ENCODE measurements at places on chromosomes 3 and 15. TPM values are rescaled to one million over a fixed set of nuclear protein-coding genes. Genes with fewer than 3 reads are reported as not detected.
A peak's percentile ranks its signal among the peaks of the same experiment; 100 is the strongest.

GRCh38 chr3:73378207-73378606, 246.5 kb downstream of the PDZRN3 start:
- no peak overlapping the region for H3K4me3 ChIP-seq
- DNase-seq = no peak
- H3K27ac ChIP-seq = no peak overlapping the region
- no peaks in the 10 kb centered on the region for H3K36me3 ChIP-seq

- H3K36me3 ChIP-seq = no peaks in the 10 kb centered on the region
- no peak overlapping the region for H3K4me3 ChIP-seq
- DNase-seq = no peak
- no peaks in the 10 kb centered on the region for H3K27me3 ChIP-seq
Observed at GRCh38 chr3:183460081-183461055, 31.9 kb upstream of the MCF2L2 start.

DNA sequence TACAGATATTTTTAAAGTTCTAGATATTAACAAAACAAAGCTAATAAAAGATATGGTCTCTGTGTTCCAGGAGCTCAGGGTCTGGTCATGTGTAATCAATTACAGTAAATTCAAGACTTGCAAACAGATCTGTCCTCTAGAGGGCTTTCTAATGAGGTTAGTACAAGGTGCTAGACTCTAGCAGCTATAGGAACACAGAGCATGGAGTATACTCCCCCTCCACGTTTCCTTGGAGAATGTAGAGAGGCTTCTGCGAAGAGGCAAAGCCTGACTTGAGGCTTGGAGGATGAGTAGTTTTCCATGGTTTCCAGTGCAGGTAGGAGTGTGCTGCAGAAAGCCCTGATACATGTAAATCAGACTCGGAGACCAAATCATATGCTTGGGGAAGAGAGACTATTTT, 32.7 kb upstream of the DLG1 start:
- no peak overlapping the region for H3K27ac ChIP-seq
- H3K27me3 ChIP-seq = no peaks in the 10 kb centered on the region
- no peaks in the 10 kb centered on the region for H3K36me3 ChIP-seq
- DNase-seq = no peak
- H3K4me3 ChIP-seq = no peak overlapping the region

- peak overlapping the region; percentile 56 for H3K27ac ChIP-seq
- H3K36me3 ChIP-seq = no peaks in the 10 kb centered on the region
- no peaks in the 10 kb centered on the region for H3K4me1 ChIP-seq
Observed at GRCh38 chr3:16089521-16089920, 85.0 kb upstream of the GALNT15 start.

DNA sequence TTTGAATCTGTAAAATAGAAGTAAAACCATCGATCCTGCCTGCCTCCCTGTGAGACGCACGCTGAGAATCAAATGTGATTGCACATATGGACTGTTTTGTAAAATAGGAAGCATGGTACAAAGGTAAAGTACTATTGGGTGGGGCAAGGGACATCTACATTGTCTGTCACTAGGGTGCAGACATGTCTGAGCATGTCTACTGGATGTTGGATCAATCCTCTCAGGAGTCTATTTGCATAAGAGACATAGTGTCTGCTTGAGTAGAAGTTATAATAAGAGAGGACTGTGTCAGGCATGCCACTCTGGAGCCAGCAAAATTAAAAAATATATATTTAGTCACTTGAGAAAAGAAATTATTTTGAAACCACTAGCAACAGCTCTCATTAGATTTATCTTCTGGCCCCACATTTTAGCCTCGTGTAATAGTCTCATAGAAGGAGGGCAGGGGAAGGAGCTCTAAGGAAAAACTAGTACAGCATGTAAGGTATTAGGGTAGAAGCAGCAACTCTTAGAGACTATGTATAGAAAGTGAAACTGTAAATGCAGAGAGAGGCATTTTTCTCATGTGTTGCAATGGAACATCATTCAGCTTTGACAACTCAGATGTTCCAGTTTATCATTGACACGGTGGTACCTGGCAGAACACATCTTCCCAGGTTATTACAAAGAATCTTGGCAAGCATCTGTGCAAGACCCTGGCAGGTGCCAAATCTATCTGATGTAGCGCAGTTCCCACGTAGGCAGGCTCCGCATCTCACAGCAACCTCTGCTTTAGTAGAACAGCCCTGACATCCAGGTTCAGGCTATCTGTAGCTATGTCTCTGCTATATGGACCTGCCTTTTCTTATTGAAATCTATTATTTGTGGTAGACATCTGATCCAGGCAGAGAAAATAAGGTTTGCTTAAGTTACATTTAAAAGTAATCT, 85.2 kb upstream of the CHL1 start:
- no peak overlapping the region for H3K27ac ChIP-seq
- DNase-seq = no peak
- no peak overlapping the region for H3K4me3 ChIP-seq
- no peaks in the 10 kb centered on the region for H3K4me1 ChIP-seq

DNA sequence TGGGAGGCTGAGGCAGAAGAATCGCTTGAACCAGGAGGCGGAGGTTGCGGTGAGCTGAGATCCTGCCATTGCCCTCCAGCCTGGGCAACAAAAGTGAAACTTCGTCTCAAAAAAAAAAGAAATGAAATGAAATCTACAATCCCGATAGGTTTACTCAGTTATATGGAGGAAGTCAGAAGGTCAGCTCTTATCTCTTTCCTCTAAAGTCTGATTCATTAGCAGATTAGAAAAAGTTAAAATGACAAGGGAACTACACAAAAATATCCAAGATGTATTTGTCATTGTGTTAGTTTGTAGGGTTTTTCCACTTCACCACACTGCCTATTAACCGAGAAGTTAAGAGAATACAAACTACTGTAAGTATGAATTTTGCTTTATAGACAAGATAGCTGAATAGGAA, 420.6 kb downstream of the SHQ1 start:
- H3K27me3 ChIP-seq = no peaks in the 10 kb centered on the region
- H3K4me3 ChIP-seq = no peak overlapping the region
- no peaks in the 10 kb centered on the region for H3K4me1 ChIP-seq
- no peaks in the 10 kb centered on the region for H3K36me3 ChIP-seq

GRCh38 chr3:12445523-12446240, 38.6 kb upstream of the TSEN2 start:
- no peak overlapping the region for H3K4me3 ChIP-seq
- H3K4me1 ChIP-seq = no peaks in the 10 kb centered on the region
- H3K27ac ChIP-seq = no peak overlapping the region
- no peaks in the 10 kb centered on the region for H3K27me3 ChIP-seq
- no peaks in the 10 kb centered on the region for H3K36me3 ChIP-seq
- DNase-seq = no peak

DNA sequence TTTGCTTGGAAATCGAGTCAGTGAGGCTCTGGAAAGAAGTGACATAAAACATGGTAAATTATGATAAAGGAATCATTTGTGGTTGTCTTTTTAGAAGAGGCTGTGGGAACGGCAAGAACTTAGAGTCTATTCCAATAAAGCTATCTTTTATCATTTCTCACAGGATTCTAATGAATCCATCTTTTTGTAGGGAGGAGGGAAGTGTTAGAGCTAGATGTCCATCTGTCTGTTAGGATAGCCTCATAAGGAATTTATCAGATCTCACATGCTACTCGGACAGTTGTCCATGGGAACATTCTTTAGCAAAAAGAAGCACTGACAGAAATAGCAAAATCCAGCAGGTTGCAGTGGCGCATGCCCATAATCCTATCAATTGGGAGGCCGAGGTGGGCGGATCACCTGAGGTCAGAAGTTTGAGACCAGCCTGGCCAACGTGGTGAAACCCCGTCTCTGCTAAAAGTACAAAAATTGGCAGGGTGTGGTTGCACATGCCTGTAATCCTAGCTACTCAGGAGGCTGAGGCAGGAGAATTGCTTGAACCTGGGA, 37.0 kb downstream of the STARD9 start:
- no peak for DNase-seq
- no peak overlapping the region for H3K4me3 ChIP-seq
- H3K27me3 ChIP-seq = no peaks in the 10 kb centered on the region
- H3K4me1 ChIP-seq = no peaks in the 10 kb centered on the region
- H3K36me3 ChIP-seq = no peaks in the 10 kb centered on the region
- H3K27ac ChIP-seq = no peak overlapping the region

DNA sequence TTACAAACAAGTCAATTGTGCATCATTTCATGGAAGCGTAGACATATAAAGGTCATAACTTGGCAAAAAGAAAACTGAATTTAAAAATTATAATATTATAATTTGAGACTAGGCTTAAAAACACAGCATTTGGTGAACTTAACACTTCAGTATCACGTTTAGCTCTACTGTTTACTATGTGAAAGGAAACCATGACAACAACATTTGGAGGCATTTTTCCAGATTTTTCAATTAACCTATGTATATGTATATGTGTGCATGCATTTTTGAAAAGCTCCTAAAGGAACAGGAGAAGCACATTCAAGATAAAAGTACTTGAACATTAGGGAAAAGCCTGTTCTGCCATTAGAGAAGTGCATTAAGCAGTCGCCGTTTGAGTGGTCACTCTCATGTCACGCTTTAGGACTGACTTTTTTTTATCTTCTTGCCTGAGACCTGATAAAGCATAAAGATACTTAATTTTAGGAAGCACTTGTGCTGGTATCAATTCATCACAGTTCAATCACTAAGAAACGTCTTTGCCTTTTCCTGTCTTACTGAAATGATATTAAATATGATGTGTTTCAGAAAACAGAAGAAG, 156.0 kb downstream of the NAALADL2 start:
- H3K27ac ChIP-seq = no peak overlapping the region
- no peak overlapping the region for H3K4me3 ChIP-seq
- H3K36me3 ChIP-seq = no peaks in the 10 kb centered on the region

DNA sequence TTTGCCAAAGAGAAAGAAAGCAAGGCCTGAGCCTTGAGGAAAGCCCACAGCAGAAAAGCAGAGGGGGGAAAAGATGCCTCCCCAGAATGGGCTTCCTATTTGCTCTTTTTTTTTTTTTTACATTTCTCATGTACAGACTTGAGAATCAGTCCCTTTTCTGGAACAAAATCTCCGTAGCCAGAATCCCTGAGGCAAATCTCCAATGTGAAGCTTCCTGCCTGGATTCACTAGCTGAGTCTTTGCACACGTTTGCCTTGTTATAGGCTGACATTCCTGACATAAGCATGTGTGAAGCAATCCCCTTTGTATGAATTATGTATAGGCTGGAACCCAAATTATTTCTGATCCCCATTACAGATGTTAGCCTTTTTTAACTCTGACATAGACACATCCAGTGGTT, 52.2 kb upstream of the ACTL6A start:
- H3K4me3 ChIP-seq = no peak overlapping the region
- no peaks in the 10 kb centered on the region for H3K36me3 ChIP-seq
- H3K4me1 ChIP-seq = no peaks in the 10 kb centered on the region
- DNase-seq = no peak
- H3K27ac ChIP-seq = no peak overlapping the region

DNA sequence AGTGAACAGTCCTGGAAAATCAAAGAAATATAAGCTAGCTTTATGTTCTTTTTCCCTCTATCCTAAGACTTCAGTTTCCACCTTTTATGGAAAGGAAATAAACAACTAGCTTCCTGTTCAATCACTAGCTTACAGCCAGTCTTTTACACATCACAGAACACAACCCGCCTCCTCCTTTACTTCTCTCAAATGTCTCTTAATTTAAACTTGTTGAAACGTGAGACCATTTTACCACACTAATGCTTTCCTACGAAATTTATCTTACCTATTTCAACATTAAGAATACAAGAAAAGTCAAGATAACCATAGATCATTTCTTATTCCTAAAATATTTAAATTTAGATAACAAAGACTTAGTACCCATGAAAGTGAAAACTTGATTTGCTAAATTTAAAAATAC, 6.2 kb downstream of the PRTG start:
- H3K36me3 ChIP-seq = no peaks in the 10 kb centered on the region

DNA sequence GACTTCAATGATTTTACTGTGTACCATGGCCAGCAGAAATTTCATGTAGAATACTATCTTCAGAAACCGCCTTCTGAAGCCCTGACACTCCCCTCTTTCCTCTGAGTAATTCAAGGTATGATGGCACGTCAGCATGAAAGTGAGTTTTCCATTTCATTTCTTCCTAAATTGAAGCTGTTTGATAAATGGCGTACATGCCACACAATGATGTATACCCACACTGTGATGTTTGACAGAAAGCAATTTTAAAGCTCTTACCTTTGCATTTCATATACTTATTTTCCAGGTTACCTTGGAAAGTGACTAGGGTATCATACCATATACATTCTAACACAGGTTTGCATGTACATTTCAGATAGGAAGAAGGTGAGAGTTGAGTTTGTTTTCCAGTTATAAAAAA, 147.9 kb upstream of the LRRC3B start:
- DNase-seq = no peak
- no peak overlapping the region for H3K4me3 ChIP-seq
- H3K27me3 ChIP-seq = no peaks in the 10 kb centered on the region
- no peaks in the 10 kb centered on the region for H3K36me3 ChIP-seq

DNA sequence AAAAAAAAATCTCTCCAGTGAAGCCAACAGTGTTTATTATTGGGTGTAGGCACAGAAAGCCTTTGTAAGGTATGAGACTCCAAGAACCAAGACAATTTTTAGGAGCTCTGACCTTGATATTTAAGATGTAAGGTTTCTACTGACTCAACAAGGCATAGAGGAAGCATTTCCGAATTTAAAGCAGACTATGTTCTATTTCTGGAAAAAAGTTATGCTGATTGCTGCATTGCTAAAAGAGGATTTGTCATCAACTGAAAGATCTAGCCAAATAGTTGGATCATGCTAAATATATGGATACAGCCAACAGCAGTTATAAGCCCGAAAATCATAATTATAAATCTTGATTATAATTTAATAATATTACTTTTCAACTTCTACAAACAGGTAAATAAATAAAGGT, 53.3 kb upstream of the MELTF start:
- no peaks in the 10 kb centered on the region for H3K36me3 ChIP-seq
- no peaks in the 10 kb centered on the region for H3K4me1 ChIP-seq
- DNase-seq = no peak
- H3K27me3 ChIP-seq = no peaks in the 10 kb centered on the region

- no peak overlapping the region for H3K27ac ChIP-seq
- no peaks in the 10 kb centered on the region for H3K36me3 ChIP-seq
- no peaks in the 10 kb centered on the region for H3K4me1 ChIP-seq
- no peaks in the 10 kb centered on the region for H3K27me3 ChIP-seq
- DNase-seq = no peak
- H3K4me3 ChIP-seq = no peak overlapping the region
Observed at GRCh38 chr3:130428871-130429712, 83.6 kb downstream of the COL6A5 start.

DNA sequence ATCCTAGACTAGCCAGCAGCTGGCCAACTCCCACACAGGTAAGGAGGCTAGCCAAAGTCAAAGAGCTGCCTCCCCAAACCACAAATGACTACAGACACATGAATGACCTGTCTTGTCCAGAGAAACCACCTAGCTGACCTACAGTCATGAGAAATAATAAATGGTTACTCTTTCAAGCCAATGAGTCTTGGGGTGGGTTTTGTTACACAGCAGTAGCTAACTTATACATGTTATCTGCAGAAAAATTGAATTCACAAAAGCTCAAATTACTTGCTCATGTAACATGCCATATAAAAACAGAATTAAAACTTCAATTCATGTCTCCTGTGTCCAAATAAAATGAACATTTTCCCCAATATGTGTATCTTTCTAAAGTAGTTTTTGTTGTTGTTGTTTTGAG, 307.4 kb upstream of the NR2F2 start:
- no peaks in the 10 kb centered on the region for H3K4me1 ChIP-seq
- no peak overlapping the region for H3K4me3 ChIP-seq

- H3K4me1 ChIP-seq = peaks cover 3% of the 10 kb centered on the region
- DNase-seq = no peak
- H3K4me3 ChIP-seq = no peak overlapping the region
- H3K36me3 ChIP-seq = no peaks in the 10 kb centered on the region
Observed at GRCh38 chr3:15932348-15933300, 134.8 kb upstream of the ANKRD28 start.

The UROC1 gene
- total RNA-seq = not detected

The NTRK3 gene
- 47.0 TPM for total RNA-seq

The CAV3 gene
- total RNA-seq = not detected

The TMEM41A gene
- 17.6 TPM for total RNA-seq

The NGRN gene
- total RNA-seq = 35.6 TPM

All from uterus (tissue), 4 donors.